Esophagus muscularis mucosa (tissue), 4 donors: ENCODE measurements at places on chromosomes 5 and 9. TPM values are rescaled to one million over a fixed set of nuclear protein-coding genes. Genes with fewer than 3 reads are reported as not detected.

Gene PCDHB3
- 2.3 TPM for total RNA-seq

Gene CHSY3
- total RNA-seq, result 1.2 TPM

Gene FOXD4
- 0.42 TPM for total RNA-seq

Gene FBXW5
- total RNA-seq, result 303 TPM

Gene BRINP1
- total RNA-seq, result not detected

Gene MACIR
- total RNA-seq, result 9.9 TPM

Gene SPATA31C1
- total RNA-seq, result not detected

Gene RMND5B
- total RNA-seq, result 44.6 TPM

Gene ELOVL7
- 6.1 TPM for total RNA-seq

Gene PCDHAC1
- total RNA-seq, result 5.4 TPM

Gene GABRA6
- not detected for total RNA-seq

- DNase-seq, result no peak
These were observed 92.9 kb downstream of the DRD1 start for GRCh38 chr5:175351126-175351525.

DNA sequence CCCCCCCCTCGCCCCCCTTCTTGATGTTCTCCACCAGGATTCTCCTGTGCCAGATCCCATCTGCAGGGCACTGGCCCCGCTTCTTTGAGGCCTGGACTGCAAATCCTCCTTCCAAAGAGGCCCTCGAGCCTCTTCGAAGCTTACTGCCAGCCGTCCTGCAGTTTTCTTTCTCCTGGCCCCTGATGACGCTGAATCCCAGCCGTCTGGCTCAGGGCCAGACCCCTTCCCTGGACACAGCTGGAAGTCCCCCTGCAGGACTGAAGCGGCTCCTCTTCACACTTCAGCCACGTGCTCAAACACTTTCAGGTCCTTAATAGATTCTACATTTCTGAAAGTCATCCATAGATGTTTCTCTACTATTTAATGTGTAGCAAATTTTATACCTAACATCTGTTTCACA lies 121.5 kb downstream of the EHMT1 start:
- no peak for DNase-seq

- DNase-seq, result peak; percentile 78
These were observed 24.1 kb downstream of the FYB1 start for GRCh38 chr5:39195198-39195826.

DNA sequence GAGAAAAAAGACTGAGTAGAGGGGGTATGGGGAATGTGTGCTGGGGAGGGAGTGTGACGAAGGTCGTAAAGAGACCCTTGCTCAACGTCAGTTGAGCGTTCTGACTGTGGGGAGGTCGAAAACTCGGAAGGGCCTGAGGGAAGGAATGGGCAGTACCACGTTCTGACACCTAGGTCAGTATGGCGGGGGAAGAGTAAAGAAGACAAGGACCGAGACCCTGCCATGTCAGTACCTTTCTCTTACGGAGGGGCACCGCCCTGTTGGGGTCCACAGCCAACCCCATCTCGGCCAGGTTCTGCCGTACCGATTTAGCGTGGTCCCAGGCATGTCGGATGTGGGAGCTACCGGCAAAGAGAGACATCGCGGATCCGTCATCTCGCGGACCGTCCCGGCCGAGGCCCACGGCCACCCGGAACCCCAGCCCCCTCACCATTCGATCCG lies 375 bp downstream of the NOP16 start:
- no peak for DNase-seq

DNA sequence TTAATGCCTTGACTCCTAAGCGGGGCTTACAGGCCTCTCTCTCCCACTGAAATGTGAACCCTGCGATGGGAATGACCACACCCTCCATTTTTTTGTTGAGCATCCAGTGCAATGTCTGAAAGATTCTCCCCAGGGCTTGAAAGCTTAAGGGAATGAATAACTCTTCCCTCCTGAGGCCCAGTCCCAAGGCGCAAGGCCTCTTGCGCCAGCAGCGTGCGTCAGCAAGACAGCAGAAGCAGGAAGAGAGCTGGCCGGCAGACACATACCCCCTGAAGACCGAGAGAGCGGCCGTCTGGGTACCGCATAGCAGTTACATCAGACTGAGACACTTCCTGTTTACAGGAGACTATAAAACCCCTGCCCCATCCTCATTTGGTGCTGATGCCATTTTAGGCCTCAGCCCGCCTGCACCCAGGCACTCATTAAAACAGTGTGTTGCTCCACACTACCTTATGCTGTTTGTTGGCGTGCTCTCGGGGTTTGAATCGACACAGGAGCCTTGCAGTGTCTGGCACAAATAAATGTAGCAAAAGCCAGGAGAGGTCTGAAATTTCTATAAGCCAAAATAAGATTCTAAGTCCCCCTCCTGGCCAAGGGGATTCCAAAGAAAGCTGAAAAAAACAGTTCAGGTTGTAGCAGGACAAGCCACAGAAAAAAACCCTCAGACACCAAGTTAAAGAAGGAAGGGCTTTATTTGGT lies 62.3 kb downstream of the GDNF start:
- DNase-seq, result no peak

- DNase-seq, result no peak
These were observed 1.3 kb upstream of the ABCA2 start for GRCh38 chr9:137029058-137029936.

DNA sequence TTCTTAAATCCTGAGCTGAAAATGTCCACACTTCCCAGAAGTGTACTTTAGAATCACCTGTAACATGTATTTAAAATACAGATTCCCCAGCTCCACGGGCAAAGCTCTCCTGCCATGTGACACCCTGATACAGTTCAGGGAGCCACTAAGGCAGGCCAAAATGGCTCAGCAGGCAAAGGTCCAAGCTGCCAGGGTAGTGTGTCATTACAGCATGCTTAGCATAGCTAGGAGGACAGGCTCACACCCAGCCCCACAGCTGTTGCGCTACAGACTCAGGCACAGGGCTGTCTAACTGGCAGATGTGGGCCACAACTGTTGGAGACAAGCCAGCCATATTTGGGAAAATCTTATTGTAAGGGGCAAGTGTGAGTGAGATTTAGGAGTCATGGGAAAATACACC lies 73.0 kb downstream of the C9orf85 start:
- no peak for DNase-seq

GRCh38 chr9:105132606-105133005 lies 111.8 kb upstream of the SLC44A1 start:
- DNase-seq, result no peak

DNA sequence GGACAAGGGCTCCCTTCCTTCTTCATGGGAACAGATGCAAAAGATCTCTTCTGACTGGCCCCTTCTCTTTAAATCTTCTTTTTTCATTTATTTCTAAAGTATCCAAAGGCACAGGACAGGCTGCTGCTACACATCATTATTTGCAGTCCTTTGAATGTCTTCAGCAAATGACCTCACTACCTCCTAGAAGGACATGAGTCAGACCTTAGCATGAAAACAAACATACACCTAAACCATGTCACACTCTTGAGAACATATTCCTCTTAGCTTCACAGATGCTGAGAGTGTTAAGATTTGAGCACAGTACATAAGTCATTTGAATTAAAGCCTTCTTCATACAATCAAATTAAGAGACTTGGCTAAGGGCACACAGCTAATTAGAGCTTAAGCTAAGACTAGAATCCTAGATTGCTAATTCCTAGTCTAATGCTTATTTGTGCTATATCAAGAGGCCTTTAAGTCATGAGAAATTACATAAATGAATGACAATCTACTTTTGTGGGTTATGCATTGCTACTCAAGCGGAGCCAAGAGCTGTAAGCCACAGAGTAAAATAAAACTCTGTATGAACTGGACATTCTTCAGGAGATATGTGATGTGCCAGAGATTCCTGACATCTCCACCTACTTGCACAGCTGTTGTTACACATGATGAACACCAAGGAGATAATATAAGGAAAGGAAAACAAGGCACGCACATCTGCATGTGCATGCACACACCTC lies 109.1 kb upstream of the PTGER4 start:
- no peak for DNase-seq

DNA sequence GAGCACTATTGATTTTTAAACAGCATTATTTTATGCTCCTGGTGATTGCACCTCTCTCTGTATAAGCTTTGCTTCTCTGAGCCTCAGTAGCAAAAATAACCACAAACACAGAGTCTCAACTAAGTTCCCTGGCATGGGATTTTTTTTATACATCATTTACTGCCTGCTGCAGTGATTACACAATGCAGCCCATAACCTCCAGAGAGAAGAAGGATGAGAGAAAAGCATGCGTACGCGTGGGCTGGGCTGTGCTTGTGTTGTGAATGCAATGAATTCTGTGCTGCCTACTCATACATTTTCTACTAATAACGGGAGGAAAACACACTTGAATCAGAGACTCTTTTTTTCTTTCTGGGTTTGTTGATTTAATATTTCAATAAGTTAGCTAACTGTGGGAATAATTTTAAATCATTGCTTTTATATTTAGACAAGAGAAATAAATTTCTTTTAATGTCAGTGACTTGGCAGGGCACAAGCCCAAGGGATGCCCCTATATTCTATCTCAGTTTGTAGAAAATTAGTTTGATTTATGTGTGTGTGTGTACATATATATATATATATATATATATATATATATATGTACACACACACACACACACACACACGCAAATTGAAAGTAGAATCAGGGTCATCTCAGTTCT lies 351.5 kb downstream of the MED10 start:
- no peak for DNase-seq

DNA sequence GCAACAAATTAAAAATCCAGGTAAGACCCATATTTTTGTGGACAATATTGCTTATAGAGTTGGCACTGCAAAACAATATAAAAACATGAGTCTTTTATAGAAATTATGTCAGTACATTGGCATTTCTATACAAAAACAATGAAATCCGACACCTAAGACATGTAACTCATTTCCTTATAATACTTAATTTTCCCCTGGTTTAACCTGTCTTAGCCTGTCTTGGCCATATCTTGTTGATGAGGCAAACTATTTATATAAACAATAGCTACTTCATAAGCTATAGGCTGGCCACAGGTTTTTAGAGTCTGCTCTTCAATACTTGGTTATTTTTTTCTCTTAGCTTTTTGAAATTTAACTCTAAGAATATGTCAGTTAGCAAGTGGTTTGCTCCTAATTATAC lies 44.7 kb upstream of the IZUMO3 start:
- DNase-seq, result no peak

GRCh38 chr9:37468620-37469019 lies 3.4 kb upstream of the ZBTB5 start:
- DNase-seq, result no peak

DNA sequence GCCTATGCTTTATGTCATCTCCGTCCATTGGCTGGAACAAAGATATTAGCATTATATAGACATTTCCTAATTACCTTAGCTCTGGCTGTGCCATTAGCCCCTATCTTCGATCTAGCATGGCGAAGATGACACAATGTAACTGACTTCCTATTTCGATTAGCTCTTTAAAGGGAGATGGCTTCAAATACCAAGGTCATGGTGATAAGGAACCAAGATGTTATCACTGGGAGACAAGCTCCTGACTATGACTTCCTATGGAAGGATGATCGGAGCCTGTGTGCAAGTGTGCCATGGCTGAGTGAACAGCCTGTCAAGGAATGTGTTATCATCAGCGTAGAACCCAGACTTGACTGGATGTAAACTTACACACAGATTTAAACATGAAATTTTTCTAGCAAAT lies 602.1 kb downstream of the PSAT1 start:
- DNase-seq, result no peak

GRCh38 chr9:100084128-100084453 lies 14.7 kb downstream of the ERP44 start:
- DNase-seq, result no peak

DNA sequence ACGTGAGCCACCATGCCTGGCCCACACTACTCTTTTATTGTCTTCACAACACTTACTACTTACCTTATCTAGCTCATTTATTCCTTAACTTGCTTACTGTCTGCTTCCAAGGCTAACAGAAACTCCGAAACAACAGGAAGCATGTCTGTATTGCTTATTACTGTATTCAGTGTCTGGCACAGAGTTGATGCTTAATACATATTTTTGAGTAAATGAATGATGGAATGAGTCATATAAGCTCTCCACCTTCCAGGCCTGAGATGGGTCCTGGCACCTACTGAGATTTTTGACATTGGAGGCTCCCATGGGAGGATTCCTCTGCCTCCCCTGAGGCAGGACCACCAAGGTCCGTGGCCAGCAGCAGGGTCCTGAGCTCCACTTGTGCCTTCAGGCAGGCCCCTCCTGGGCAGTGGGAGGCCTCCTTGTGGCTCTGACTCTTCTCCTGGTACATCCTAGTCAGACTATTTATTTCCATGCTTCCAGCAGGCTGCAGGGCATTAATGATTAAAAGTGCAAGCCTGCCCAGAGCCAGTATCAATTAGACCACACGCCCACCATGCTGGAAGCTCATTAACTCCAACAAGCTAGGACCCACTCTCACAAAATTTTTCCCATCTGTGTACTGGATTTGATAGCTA lies 76.5 kb upstream of the CTNNA1 start:
- no peak for DNase-seq

- DNase-seq, result no peak
These were observed 188.9 kb downstream of the MPDZ start for GRCh38 chr9:13090628-13091027.

DNA sequence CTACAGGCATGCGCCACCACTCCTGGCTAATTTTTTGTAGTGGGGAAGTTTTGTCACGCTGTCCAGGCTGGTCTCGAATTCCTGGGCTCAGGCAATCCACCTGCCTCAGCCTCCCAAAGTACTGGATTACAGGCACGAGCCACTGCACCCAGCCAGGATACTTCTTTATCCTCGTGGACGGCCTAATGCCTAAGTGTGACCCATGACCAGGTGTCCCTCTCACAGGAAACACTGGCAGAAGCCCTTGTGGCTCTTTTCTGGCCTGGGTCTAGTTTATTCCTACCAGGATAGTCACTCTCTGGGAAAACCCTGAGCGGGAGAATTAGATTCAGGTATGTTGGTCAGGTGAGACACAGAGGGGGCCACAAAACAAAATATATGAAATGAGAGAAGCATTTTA lies 90.4 kb downstream of the PJA2 start:
- DNase-seq, result no peak

DNA sequence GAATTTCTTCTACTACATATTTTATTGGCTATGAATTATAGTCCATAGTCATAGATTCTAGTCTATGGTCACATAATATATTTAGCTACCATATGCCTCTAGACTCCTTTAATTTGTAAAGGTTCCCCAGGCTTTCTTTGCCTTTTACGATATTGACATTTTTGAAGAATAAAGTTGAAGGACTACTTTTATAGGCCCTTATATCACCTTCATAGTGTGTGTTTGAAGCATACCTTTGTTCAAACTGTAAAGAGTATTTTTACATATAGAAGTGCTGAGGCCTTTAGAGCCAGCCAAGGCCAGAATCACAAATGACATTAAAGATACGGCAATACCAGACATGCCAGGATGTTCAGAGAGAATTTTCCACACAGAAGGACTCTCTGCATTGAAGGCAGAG lies 147.0 kb downstream of the GABRG2 start:
- no peak for DNase-seq

GRCh38 chr5:149781612-149782011 lies 51.5 kb downstream of the PPARGC1B start:
- DNase-seq, result no peak

DNA sequence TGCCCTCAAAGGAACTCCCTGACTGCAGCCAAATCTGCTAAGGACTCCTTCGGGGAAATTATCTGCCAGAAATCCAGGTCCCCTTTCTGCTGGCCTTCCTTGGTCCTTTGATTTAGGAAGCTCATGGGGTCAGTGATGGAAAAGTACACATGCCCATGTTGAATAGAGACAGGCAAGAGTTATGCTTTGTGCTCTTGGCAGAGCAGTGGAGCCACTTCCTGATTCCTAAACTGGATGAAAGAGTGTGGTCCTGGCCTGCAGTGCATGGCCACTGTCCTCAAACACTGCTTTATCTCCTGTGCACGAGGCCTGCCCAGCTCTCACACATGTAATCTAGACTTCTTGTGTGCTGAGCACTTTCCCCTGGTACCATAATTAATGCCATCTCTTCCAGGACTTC lies 2.0 kb upstream of the EBF1 start:
- DNase-seq, result no peak

GRCh38 chr5:96302174-96302738 lies 130.8 kb downstream of the PCSK1 start:
- DNase-seq, result no peak
